Left ventricle myocardium superior (tissue), 1 donor: ENCODE measurements at places on chromosomes 2 and 18.

GRCh38 chr2:212797484-212798205 is 259.0 kb upstream of the ERBB4 start:
- DNase-seq, result no peak

DNA sequence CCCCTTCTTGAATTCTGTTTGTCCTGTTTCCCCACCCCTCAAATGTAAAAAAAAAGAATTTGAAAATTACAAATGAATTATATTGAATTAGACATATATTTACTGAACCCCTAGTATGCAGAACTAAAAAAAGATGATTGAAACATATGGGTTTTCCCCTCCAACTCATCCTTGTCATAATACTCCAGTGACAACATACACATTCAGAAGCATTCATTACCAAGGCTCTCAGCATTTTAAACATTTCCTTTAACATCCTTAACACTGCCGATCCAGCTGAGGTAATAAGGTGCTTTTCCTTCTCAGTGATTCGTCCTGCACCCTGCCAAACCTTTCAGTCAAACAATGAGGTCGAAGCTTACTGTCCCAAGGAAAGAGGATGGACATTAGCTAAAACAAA is 53.1 kb upstream of the DTNB start:
- DNase-seq, result no peak

DNA sequence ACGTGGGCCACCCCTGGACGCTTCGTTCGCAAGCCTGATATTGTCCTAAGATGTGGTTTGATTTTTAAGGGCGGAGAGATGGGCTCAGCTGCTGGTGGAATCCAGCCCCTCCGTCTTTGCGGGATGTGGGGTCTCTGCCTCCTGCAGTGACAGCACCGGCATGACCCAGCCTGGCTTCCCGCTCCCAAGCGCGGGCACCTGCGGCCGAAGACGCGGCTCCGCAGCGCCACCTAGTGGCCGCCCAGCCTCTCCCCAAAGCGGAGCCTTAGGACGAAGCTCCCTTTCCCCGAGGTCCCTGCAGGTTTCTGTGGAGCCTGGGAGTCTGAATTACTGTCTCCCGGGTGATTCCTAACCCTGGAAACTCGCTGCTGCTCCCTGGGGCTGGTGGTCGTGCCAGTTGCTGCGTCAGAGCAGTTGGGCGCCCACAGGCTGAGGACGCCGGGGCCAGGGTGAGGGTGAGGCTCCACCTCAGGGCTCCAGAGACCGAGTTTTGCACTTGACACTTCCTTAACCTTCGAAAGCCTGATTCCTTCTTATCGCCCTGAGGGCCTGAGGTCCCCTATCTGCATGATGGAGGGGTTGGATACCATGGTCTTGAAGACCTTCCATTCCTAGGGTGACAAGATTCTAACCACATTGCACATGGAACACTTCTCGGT is 137.5 kb downstream of the TPO start:
- peak; percentile 84 for DNase-seq

DNA sequence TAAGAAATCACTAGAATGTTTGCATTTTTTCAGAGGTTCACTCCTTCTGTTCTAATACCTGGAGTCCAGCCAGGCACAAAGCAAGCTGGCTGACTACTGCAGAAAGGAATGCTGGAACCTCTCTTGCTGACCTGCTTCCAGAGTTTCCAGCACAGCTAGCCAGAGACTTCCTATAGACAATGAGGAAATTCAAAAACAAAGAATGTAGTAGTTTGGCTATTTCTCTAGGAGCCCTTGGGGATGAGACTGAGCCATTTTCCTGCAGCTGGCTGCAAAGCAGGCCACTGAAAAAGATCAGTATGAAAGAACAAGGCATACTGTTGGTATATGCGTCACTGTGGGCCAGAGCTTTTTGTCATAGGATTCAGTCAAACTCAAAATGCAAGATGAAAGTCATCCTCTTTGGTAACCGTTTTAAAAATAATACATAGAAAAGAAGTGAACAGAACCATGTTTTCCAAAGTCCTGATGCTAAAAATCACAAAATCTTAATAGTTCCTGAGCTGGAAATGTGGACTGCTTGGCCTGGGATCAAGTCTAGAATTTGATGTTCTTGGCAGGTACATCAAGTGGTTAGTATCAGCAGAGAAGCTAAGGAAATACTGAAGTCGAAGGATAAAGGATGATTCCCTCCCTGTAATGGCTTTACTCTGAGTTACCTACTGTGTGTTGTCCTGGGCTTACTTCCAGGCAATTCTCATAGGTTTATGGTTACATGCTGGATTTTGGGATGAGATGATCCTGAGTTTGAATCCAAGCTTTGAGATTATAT is 9.0 kb upstream of the DSEL start:
- peak; percentile 42 for DNase-seq

DNA sequence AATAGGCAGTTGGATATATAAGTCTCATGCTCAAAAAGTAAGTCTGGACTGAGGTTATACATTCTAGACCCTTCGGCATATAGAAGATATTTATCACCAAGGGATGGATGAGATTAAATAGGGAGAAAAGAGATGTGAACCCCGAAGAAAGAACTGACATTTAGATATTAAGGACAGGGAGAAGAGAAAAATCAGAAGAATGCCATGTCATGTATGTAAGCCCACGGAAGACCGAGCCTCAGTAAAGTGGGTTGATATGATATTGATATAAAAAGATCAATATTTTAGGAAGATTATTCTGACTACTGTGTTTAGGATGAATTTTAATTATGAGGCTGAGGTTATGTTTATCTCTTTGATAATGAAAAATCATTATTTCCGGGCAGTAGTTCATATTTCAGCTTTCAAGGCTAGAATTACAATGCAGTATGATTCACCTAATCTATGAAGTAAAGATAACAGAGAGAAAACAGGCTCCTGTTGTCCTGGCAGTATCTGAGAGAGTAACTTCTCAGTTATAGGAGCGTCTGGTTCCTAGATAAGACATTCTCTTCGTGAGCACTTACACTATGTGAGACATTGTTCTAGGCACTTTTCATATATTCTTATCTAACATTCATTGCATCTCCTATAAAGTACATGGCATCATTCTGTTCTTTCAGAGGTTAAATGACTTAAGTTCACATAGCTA is 83.0 kb downstream of the UBR3 start:
- no peak for DNase-seq

DNA sequence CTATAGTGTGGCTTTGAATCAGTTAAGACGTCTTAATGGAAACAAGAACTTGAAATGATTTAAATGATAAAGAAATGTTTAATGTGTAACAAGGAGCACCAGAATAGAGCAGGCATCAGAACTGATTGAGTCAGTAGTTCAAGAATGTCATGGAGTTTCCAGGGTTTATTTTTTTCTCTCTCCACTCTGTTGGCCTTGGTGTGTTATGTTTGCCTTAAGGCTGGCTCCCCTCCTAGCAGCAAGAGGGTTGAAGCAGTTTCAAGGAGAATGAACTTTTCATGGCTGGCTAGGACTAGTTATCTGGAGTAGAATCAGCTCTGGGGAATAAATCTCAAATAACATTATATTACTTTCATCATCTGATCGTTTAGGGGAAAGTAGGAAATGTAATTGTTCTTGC is 13.4 kb upstream of the GLS start:
- DNase-seq, result no peak

DNA sequence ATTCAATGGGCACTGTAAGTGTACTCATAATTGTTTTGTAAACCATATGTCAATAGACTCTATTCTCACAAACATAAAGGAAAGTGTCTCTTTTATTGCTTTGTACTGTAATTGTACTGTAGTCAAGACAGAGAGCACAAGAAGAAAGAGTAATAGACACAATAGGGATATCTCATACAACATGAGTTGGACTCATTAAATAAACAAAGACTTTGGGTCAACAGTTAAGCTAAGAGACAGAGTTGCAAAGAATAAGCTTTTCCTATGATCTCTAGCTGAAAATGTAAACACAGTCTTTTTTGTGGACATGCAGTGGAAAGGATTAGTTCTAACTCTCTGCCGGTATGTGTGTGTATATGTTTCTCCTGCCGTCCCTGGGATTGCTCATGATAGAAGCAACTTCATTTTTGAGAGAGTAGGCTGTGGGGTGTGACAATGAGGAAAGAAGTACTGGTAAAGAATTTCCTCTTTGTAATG is 13.9 kb upstream of the KYNU start:
- no peak for DNase-seq

DNA sequence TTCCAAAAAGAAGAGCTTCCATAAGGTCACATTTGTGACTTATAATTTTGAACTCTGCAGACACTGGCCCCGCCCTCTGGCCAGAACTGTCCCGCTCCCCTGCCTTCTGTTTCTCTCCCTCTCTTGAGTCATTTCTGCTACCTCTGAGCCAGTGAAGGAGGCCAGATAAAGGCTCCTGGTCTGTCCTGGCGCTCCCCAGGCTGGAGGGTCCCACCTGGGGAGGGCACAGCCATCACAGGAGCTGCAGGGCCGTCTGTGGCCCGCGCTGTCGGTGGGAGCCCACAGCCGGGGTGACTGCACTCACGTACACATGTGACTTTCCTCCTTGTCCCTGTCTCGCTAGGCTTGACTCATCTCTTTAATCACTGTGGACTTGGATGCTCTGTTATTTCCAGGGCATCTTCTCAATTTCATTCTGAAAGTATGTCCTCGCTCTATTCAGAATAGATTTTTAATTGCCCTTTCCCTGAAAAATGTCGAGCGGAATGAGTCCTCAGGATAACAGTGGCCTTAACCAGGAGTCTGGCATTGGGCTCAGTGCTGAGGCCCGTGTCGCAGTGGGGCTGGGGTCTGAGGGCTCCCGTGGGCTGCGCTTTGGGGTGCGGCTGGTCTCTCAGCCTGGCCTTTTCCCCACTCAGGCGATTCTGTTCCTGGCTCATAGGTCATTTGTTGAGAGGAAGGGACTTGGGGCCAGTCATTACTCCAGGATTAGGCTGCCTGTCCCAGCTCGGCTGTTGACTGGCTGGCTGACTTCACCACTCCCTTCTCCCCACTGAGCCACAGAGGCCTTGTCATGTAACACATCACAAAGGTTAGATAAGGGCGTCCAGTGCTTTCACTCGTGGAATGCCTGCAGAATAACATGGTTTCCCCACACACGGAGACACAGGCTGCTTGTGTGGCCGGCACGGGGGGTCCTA is 34.5 kb downstream of the KLHL29 start:
- DNase-seq, result no peak

- DNase-seq, result no peak
These were observed at the start of gene IL1RN for GRCh38 chr2:113126845-113127645. IL1RN (plus strand) TSS chr2:113127598; CDS start chr2:113127625, 27 bp downstream.

DNA sequence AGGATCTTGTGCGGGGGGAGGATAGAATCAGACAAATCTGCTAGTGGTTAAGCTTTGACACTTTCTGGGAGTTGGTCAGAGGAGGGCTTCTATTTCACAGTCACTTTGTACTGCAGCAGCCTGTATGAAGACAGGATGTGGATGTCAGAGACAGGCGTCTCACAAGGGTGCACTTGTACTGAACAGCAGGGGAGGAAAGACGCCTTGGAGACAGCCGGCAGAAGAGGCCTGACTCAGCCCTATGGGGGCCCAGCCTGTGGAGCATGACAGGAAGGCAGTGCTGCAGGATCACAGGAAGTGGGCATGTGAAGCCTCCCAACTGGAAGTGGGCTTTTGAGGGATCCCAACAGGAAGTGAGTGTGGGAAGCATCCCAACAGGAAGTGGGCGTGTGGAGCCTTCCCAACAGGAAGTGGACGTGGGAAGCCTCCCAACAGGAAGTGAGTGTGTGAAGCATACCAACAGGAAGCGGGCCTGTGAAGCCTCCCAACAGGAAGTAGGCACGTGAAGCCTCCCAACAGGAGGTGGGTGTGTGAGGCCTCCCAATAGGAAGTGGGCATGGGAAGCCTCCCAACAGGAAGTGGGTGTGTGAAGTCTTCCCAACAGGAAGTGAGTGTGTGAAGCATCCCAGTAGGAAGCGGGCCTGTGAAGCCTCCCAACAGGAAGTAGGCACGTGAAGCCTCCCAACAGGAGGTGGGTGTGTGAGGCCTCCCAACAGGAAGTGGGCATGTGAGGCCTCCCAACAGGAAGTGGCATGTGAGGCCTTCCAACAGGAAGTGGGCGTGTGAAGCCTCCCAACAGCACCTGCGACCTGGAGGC is 212.3 kb downstream of the SNTG2 start:
- DNase-seq, result no peak

GRCh38 chr2:193518041-193518817 is 1323.5 kb upstream of the TMEFF2 start:
- no peak for DNase-seq

DNA sequence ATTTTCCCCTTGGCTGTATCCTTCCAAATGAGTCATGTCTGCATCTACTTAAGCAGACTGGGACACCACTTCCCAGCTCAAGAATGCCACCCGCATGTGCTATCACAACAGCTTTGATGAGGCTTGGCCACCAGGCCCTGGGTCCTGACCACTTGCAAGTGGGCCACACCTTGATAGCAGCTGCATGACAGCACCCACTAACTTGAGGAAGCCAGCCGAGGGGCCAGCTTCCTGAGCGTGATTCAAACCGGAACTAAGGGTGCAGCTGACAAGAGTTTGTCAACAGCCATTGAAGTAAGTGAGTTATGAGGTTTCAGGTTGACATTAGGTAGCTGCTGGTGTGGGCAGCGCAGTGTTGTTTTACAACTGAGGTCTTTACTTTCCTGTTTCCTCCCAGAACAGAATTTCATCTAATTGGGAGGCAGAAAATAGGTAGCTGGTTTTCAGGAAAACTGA is 54.4 kb downstream of the EPHA4 start:
- DNase-seq, result peak; percentile 31

DNA sequence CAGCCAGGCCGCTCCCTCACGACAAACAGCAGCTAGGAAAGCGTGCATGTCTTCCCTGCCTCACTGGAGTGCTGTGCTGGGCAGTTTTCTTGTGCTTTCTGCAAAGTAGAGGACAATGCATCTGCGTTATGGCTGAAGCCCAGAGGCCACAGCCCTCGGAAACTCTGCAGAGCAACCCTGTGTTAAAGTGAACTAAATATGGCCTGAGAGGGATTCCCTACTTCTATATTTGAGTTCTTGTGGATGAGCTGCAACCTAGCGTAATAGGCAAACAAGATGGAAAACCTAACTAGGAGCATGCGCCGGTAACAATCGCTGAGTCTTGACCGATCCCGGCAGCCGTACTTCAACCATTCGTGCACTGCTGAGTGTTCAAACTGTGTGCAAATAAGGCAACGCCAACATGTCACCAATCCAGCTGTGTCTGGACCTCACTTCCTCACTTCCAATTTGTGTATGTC is 471.9 kb upstream of the HS6ST1 start:
- DNase-seq, result no peak
